Heart left ventricle (tissue), 16 donors: ENCODE measurements at places on chromosomes 1 and 21. TPM values are rescaled to one million over a fixed set of nuclear protein-coding genes. Genes with fewer than 3 reads are reported as not detected.

DNA sequence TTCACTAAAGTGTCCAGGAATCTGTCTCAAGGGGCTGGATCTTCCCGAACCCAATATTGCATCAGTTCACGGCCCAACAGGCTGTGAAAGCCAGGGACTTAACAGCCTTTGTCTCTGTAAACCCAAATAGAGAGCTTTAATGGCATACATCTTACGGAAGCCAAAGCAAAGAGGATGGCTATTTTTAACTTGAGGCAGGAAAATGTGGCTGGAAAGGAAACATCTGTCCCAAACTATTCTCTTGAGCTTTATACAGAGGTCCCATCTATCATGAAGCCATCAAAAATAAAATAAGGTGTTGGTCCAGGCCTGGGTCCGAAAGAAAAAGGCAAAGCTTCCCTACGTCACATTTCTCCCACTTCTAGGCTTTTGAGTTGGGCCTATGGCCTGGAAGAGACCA, 7.7 kb upstream of the CD34 start:
- peaks cover 70% of the 10 kb centered on the region for H3K4me1 ChIP-seq
- no peaks in the 10 kb centered on the region for H3K36me3 ChIP-seq
- H3K27ac ChIP-seq: peak overlapping the region; percentile 39
- no peak for DNase-seq
- H3K4me3 ChIP-seq: no peak overlapping the region
- no peaks in the 10 kb centered on the region for H3K27me3 ChIP-seq

Gene COQ8A
- total RNA-seq: 337 TPM

DNA sequence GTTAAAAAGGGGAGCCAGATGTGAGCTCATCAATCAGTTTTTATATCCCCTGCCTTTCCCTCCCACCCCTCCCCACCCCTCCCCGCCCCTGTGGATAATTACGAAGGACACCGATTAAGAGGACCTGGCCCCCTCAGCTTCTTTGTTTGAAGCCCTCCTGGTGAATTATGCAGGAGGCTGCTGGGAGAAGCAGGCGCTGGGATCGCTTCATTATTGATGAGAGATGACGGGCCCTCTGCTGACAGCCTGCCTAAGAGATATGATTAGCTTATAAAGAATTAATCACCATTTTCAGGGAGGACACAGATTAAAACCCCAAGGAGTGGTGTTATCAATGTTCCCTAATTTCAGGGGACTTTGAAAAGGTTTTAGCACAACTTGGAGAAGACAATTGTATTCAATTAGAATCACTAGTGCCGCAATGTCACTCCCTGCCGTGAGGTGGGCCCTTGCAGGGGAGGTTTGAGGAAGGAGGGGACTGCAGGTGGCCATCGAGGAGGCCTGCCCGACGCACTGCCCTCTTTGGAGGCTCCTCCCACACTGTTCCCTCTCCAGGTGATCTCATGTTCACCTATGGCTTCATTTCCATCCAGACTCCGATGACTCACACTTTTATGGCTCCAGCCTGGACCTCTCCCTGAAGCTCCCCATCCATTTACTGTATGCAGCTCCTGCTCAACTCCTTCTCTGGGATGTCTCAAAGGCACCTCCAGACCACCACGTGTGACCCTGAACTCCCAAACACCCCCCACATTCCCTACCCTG, 67.0 kb upstream of the KLHDC7A start:
- H3K4me3 ChIP-seq: no peak overlapping the region
- no peaks in the 10 kb centered on the region for H3K4me1 ChIP-seq
- H3K36me3 ChIP-seq: no peaks in the 10 kb centered on the region

Gene AMY2B
- total RNA-seq: 13.7 TPM

DNA sequence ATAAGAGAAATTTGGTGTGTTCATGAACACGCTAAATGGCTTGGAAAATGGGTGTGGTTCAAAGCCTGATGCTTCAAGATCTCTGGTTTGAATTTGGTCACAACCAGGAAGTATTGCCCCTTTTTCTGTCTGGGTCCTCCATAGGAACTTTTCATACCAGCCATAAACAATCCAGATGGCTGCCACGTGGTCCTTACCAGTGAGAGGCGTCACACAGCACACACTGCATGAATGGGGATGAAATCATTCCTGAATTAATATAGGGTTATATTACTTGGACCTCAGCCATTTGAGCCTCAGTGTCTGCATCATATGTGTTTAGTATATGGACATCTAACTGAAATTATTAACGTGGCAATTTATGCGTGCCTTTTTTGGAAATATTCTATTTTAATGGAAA, 64.0 kb downstream of the PRRX1 start:
- DNase-seq: no peak
- H3K36me3 ChIP-seq: peaks cover 31% of the 10 kb centered on the region
- H3K27me3 ChIP-seq: no peaks in the 10 kb centered on the region
- H3K4me3 ChIP-seq: no peak overlapping the region
- H3K4me1 ChIP-seq: peaks cover 10% of the 10 kb centered on the region
- H3K27ac ChIP-seq: no peak overlapping the region

Gene TRIM17
- 0.28 TPM for total RNA-seq

DNA sequence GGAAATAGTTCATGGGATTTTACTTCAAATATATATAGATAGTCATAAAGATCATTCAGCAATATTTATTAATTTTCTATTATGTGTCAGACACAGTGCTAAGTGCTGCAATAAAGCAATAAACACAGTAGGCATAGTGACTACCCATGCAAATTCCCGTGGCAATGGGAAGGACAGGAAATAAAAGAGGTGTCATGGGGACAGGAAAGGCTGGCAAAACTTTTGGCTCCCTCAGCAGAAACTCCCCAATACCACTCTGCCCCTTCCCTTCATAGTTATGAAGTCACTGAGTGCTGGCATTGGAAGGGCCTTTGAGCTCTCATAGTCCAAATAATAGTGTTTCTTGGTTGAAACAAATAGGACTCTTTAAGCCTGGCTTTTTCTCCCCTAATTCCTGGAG, 104.4 kb upstream of the DPT start:
- no peak overlapping the region for H3K27ac ChIP-seq
- no peak overlapping the region for H3K4me3 ChIP-seq
- H3K27me3 ChIP-seq: no peaks in the 10 kb centered on the region
- no peak for DNase-seq
- H3K36me3 ChIP-seq: no peaks in the 10 kb centered on the region

GRCh38 chr1:155976062-155976912, 2.1 kb downstream of the ARHGEF2 start:
- peaks cover 72% of the 10 kb centered on the region for H3K4me1 ChIP-seq
- peak overlapping the region; percentile 71 for H3K4me3 ChIP-seq
- DNase-seq: peak; percentile 80
- no peaks in the 10 kb centered on the region for H3K27me3 ChIP-seq
- H3K27ac ChIP-seq: peak overlapping the region; percentile 94

DNA sequence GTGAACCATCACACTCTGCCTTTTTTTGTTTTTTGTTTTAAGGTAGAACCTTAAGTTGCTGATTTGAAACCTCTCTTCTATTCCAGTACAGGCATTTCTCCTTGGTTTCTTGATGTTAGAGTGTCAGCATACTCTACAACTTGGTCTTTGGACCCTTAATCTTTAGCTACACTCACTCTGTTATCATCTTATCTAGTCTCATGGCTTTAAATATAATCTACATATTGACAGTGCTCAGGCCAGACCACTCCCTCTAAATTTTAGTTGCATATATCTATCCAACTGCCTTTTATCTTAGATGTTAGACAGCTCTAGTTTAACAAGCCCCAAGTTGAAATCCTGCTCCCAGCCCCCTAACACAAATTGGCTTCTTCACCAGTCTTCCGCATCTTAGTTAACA, 22.1 kb downstream of the NME7 start:
- H3K4me3 ChIP-seq: no peak overlapping the region
- H3K4me1 ChIP-seq: no peaks in the 10 kb centered on the region
- no peak overlapping the region for H3K27ac ChIP-seq
- no peaks in the 10 kb centered on the region for H3K36me3 ChIP-seq
- no peaks in the 10 kb centered on the region for H3K27me3 ChIP-seq
- no peak for DNase-seq

DNA sequence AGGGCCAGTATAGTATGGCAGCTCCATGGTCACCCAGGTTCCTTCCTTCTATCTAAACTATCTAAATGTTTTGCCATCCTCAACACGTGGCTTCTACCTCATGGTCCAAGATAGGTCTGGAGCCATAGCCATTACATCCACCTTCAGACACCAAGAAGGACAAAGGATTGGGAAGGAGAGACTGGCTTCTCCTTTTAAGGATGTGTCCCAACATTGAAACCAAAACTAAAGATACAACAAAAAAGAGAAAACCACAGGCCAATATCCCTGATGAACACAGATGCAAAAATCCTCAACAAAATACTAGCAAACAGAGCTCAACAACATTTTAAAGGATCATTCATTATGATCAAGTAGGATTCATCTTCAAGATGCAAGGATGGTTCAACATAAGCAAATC, 24.8 kb downstream of the HSD11B1 start:
- no peaks in the 10 kb centered on the region for H3K27me3 ChIP-seq
- no peak overlapping the region for H3K27ac ChIP-seq
- no peak overlapping the region for H3K4me3 ChIP-seq
